ENCODE measurements at places on chromosomes 3 and 15.

GRCh38 chr15:74857671-74858368 is 14.9 kb upstream of the ULK3 start:
- no peak for DNase-seq

DNA sequence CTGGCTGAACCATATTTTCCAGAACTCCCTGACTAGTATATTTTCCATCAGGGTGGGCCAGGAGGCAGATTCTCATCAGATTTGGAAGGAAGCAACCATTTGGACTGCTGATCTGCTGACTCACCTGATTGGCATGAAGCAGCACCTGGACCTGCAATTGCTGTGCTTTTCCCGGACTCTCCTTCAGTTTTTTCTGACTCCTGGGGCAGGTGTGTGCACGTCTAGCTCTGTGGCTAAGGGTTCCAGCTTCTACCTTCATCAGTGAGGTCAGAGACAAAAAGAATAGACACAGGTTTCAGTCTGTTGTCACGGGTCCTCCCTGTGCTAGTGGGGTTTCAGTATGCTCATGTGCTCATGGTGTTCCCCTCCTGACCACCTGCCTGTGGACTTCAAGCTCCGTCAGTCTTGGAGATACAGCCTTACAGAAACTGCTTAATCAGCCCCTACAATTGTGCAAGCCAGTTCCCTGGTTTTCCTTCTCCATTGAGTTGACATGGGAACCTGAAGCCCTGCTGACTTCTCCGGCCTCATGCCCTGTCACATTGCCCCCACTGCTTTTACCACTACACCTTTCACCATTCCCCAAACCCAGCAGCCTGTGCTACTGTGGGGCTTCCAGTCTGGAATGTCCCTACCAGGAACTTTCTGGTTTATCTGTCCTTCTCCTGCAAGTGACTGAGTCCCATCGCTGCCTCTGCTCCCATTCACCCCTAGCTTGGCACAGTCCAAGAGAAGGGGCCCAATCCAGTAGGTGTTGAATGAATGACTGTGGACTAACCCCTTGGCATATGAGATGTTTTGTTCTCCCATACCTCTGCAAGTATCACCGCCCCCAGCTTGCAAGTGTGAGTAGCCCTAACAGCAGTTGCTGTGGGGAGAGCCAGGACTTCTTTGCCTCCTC is 31.7 kb downstream of the HMCES start:
- no peak for DNase-seq

DNA sequence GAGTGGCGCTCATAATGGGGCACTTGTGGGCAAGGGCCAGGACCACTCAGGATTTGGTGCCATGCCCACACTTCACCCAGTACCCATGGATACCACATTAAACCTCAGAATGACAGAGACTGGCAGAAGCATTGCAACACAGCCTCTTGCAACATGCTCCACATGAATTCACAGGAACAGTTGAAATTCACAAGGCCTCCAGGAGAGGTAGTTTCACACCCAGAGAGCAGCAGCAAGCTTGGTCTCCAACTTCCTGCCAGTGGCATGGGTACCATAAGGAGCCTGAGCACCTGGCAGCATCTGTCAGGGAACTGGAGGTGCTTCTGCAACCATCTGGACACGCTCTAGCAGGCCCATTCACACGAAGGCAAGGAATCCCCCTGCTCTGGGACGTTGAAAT is 101.0 kb downstream of the OSBPL10 start:
- no peak for DNase-seq

GRCh38 chr3:72811571-72811970 is 36.7 kb downstream of the SHQ1 start:
- no peak for DNase-seq

- no peak for DNase-seq
These were observed 36.6 kb upstream of the ZPLD1 start for GRCh38 chr3:102398176-102398575.

All from RKO (cell line).